ENCODE measurements at places on chromosomes 16 and 17.

DNA sequence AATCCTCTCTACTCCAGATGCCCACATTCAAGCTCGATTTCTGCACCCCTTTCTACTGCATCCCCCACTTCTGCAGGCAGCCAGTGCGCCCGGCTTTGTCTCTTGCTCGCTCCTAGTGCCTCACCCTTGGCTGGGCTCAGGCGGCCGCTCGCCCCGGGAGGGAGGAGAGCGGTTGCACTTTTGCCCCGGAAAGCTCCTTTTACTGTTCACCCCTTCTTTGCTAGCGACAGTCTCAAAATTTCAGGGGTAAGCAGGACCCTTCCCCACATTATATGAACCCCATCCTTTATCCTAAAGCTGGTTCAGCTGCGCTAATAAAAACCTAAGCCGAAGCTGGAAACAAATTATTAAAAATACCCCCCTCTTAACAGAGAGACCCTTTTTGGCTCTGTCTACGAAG is 1.0 kb downstream of the HOXB5 start:
- DNase-seq, result no peak

- no peak for DNase-seq
These were observed 58.9 kb upstream of the ARHGAP44 start for GRCh38 chr17:12730421-12730820.

- no peak for DNase-seq
These were observed 76.0 kb downstream of the BANP start for GRCh38 chr16:88026964-88027938.

DNA sequence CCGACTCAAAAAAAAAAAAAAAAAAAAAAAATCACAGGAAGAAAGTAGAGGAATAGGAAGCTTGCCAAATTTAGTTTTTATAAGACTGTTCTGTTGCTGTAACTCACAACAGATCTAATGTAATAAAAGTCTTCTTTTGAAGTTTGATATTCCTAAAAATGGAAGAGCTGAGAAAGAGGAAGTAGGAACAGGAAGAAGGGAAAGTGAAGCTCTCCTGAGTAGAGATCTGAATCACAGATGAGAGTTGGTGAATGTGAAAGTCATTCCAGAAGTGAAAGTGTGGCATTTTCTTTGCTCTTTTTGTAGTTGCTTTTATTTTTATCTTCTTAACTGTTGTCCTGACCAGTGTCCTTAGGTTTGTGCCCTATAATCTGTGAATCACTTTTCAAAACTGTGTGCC is 2.1 kb downstream of the NMT1 start:
- DNase-seq, result no peak

- no peak for DNase-seq
These were observed 204.5 kb downstream of the GSG1L start for GRCh38 chr16:27859020-27859419.

GRCh38 chr17:83136931-83137330 is 57.5 kb downstream of the METRNL start:
- DNase-seq, result no peak

- DNase-seq, result no peak
These were observed 25.8 kb downstream of the ZNRF1 start for GRCh38 chr16:75024594-75024993.
